ENCODE measurements at places on chromosomes 2 and 18.

DNA sequence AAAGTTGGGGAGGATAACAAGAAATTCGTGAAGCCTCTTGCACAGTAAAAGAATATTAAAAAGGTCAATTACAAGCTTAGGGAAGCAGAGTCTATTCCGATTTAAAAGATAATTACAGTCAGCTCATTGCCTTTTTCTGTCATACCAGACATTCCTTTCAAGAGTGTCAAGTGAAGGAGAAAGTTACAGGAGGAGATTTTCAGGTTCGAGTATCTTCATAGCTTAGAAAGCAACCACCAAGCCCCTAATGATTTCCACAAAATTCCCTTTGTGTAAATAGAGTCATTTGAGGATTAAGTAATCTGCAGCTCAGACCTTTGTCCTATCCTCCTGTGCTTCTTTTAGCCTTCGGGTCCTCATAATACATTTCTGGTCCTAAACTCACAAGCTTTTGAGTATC lies 414.9 kb downstream of the CDH2 start:
- no peak for DNase-seq

GRCh38 chr2:96662360-96662759 lies 19.8 kb downstream of the FER1L5 start:
- DNase-seq = no peak

GRCh38 chr18:26459884-26460283 lies 88.5 kb downstream of the KCTD1 start:
- no peak for DNase-seq

- no peak for DNase-seq
Observed at GRCh38 chr2:226683944-226684562, 115.6 kb downstream of the IRS1 start.

DNA sequence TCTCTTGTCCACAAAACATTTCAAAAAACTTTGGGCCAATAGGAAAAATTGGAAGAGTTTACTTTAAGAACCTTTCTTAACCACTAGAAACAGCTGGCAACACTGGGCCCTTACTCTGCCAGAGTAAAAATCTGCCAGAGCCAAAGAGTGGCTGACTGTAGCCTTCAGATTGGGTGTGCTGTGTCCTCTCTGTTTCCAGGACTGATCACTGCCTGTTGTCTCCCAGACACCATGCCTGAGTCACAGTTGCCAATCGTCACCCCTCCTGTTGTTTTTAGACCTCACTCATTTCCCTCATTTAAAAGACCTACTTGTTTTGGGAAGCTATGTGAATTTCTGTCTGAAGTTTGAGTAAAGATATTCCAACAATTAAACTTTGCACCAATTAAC lies 159.1 kb downstream of the PPP1R1C start:
- DNase-seq = no peak

- no peak for DNase-seq
Observed at GRCh38 chr2:186841940-186842339, 7.0 kb downstream of the ZSWIM2 start.

DNA sequence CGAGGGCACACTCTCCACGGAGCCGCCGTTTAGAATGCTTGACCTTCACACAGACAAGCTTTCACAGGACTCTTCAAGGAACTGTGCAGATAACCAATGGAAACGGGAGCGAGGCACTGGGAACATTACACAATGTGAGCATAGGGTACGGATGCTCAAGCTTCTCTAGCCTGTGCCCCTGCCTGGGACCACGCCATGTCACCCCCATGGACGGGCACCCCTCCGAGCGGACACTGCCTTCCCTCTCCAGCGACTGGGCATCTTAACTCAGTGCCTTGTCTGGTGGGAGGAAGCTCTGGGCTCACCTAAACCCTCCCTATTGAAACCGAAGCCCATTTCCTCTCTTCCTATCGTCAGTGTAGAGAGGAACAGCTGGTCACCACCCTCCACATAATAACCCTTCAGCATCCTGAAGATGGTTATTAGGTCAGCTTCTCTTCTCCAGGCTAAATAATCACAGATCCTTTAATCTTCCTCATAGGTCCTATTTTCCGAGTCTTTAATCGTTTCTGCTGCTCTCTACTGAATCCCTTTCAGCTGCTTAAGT lies 626.7 kb downstream of the GALR1 start:
- no peak for DNase-seq

GRCh38 chr2:8219631-8220355 lies 462.1 kb upstream of the ID2 start:
- DNase-seq = no peak

GRCh38 chr2:80300954-80301353 lies 3.6 kb downstream of the LRRTM1 start:
- no peak for DNase-seq

GRCh38 chr18:54263904-54264336 lies 5.4 kb upstream of the POLI start:
- DNase-seq = no peak

- DNase-seq = no peak
Observed at GRCh38 chr2:3420076-3420768, 40.7 kb downstream of the TRAPPC12 start.

GRCh38 chr2:215780313-215780712 lies 233.0 kb downstream of the MREG start:
- DNase-seq = no peak

DNA sequence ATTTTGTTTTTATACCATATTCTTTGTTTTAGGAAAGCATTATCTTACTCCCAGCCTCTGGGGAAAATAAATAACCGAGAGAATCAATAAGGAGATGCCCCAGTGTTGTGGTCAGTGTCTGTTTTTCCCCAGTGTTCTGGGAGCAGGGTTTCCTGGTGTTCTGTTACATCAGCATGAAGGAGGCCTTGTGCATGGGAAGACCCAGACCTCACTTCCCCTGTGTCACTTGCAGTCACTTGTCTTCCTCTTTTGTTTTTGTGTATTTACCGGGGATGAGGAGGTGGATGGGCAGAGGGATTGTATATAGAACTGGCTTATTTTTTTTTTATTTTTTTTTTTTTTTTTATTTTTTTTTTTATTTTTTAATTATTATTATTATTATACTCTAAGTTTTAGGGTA lies 45.0 kb upstream of the MGAT5 start:
- DNase-seq = no peak

DNA sequence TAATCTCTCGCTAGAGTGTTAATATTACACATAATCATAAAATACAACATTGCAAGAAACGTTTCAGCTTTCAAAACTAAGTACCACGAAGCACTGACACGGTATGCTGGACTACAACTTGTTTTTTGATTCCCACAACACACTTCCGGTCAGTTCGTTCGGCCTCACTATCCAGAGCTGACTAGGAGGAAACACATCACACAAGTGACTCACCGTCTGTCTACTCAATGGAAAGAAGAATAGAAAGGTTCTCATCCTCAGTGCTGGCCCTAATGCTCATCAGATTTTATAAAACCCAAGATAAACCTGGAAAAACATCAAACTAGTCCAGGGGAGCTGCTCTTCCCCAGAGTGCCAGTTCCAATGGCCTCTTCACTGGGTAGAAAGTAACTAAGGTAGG lies 42.9 kb downstream of the ZNF385B start:
- no peak for DNase-seq

DNA sequence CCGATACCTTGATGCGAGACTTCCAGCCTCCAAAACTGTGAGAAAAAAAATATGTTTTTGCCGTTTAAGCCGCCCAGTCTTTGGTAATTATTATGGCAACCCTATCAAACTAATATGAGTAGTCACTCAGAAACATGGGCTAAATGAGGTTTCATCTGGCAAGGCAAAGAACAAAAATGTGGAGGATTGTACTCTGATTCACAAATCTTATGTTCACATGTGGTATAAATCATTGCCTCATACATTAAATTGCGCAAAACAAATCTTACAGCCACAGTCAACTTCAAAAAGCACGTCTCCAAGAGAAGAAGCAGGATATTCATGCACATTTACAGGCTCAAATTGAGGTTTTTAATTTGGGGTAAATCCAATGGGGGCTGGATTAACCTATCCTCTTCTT lies 1435.4 kb upstream of the LRRTM1 start:
- DNase-seq = no peak

All from progenitor cell of endocrine pancreas (in vitro differentiated cells).